ENCODE measurements at places on chromosomes 12 and 14.

- no peak for DNase-seq
Measured at GRCh38 chr12:80837342-80837978, 100.3 kb downstream of the LIN7A start.

GRCh38 chr12:73599268-73599667 is 938.4 kb upstream of the ATXN7L3B start:
- DNase-seq: no peak

DNA sequence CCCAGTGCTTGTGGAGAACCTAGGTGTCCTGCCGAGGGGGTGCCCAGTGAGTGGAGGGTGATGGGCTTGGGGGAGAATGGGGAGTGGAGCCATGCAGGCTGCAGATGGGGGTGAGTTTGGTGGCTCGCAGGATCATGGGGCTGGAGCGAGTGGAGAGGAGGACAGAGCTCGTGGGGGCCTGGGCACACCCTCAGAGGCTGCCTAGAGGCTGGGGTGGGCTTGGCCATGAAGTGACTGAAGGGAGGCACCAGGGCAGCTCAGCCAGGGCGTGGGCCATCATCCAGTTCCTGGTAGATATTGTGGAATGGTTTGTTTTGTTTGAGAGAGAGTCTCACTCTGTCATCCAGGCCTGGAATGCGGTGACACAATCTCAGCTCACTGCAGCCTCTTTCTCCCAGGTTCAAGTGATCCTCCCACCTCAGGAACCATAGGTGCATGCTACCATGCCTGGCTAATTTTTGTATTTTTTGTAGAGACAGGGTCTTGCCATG is 43.4 kb upstream of the AMN start:
- no peak for DNase-seq

DNA sequence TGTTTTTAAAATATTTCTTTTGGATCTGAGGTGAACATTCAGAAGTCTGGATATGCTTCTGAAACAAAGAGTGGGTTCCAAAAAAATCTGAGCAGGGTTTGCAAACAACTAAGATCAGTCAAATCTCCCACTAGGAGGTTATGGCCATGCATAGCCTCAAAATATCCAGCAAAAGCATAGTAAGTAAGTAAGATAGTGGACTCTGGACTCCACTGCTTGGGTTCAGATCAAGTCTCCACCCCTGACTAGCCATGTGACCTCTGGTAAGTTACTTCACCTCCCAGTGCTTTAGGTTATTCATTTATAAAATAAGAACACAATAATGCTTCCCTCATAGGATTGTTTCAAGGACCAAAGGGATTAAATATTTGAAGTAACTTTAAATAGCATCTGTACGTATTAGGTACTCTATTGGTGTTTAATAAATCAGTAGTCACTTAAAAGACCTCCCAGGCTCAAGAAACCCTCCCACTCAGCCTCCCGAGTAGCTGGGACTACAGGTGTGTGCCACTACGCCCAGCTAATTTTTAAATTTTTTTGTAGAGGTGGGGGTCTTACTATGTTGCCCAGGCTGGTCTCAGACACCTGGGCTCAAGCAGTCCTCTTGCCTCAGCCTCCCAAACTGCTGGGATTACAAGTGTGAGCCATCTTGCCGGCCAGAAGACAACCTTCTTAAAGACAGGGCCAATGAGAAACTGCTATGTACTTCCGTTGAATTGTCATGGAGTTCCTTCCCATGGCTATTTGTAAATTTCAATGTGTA is 95.7 kb upstream of the SOX5 start:
- no peak for DNase-seq

DNA sequence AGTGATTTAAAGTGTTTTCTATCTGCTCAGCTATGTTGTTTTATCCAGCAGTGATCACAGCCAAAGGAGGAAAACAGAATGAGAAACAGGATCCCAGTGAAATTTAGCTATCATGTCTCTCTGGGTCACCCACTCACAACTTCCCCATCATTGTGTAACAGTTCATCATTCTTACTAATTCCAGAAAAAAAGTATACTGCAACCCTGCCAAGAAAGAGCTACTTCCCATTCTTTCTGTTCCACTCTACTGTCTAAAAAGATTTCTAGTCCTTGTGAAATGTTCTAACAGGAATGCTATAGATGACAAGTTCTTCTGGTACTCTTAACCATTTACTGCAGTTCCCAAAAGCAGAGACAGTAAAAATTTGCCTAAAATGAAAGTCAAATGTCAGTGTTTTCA is 39.2 kb upstream of the CD163 start:
- DNase-seq: no peak

DNA sequence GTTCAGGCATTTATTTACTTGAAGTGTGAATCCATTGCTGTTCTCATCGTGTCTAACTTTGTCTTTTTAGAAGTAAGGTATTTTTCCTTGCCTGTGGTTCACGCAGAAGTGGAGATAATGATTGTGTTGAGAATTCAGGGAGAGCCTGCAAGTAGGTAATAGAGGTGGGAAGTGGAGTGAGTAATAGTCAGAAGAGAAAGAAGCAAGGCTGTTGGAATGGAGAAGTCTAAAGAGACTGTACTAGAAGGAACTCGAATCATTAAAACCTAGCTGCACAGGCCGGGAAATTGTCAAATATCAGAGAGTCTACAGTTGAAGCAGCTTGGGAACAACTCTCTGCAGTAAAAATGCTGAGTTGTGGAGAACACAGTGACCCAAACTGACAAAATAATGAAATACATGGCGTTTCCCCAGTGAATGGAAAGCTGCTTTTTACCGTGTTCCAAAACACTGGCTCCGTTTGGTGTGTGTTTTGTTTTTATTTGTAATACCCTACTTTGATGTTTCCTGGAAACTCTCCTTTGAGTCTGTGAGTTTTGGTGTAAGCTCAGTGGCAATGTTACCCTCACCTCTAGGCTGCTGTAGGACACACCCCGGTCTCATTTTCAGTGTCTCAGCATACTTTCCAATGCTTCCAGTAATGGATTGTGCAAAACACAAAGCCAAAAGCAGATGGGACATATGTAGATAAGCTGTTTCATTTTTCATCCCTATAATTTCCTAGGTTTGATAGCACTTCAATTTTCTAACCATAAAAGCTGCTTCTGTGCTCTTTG is 146.6 kb downstream of the CRADD start:
- DNase-seq: no peak

DNA sequence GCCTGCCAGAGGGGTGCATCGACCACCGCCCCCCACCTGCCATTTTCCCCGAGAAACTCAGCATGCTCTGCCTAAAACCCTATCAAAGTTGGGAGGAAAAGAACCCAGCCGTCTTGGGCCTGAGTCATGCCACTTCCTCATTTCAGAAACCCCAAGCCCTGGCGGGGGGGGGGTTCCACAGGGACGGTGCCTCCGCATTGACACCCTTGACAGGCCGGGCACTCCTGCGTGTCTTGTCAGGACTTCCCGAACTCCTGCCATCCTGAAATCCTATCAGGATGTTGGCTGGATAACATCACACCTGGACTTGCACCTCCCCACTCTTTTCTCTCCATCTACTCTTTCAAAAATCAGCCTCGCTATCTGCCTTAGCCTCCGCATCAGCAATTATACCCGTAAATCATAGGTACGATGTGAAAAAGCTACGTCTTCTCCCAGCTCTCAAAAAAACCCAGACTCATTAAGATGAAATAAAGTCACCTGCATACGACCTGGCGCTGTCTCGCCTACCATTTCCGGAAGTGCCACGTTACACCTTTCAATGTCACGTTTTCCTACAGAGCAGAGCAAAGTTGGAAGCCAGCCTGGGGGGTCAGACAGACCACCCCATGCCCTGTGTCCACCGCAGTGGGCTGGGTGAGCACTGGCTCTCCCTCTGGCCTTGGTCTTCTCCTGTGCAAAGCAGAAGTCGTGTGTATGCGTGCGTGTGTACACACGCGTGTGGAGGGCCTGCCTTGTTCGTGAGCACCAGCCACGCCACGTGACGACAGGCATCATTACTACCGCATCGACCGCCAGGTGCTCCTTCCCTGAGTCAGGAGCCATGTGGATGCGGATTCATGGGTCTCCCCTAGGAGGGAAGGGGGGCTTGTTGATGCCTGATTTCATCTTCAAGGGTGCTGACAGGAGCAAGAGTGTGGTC is 96.7 kb downstream of the RFLNA start:
- DNase-seq: no peak

DNA sequence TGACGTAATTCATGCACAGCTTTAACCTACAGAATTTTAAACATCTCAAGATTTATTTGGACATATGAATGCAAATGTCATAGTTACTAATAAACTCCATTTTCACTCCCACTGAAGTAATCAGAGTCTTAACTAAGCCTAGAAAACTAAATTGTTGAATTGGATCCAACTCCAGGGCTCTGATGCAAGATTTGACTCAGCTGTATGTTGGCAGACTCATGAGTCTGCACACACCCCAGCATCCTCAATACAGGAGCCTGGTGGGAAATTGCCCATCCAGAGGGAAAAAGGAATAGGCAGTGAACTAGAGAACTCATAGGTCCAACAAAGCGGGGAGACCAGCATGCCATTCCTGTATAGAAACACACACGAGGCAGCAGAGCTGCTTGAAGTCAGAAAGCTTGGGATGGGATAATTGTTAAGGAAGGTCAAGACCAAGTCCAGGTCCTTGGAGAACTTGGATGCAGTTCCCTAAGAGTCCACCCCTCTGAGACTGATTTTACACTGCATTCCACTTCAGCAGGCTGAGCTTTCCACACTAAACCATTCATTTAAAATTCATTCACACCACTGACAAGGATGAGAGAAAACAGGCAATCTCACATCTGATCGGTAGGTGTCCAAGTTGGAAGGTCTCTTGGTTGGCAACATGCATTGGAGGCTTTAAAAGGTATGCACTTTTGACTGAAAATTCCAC is 14.4 kb downstream of the TMTC1 start:
- DNase-seq: no peak

DNA sequence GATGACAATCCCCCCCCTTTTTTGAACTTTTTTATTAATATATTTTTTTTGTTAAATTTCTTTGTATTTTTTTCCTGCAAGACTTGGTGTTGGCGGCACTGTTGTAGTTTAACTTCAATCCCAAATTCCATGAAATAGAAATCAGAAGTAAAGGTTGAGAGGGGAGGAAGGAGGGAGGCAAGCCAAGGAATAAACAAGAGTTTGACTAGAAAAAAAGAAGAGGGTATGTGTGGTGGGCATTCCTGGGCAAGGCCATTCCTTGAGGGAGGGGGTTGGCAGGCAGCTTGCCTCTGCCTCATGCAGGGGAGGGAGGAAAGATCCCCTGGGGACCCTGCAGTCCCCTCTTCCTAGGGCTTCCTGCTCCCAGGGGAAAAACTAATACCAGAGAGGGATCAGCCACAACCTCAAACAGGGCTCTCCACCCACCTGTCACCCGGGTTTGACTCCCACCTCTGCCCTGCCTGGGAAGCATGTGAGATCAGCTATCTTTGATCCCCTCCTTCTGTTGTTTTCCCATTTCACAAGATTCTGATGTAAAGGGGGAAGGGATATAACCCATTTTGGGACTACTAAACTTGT is 519 bp upstream of the AP1G2 start:
- no peak for DNase-seq

DNA sequence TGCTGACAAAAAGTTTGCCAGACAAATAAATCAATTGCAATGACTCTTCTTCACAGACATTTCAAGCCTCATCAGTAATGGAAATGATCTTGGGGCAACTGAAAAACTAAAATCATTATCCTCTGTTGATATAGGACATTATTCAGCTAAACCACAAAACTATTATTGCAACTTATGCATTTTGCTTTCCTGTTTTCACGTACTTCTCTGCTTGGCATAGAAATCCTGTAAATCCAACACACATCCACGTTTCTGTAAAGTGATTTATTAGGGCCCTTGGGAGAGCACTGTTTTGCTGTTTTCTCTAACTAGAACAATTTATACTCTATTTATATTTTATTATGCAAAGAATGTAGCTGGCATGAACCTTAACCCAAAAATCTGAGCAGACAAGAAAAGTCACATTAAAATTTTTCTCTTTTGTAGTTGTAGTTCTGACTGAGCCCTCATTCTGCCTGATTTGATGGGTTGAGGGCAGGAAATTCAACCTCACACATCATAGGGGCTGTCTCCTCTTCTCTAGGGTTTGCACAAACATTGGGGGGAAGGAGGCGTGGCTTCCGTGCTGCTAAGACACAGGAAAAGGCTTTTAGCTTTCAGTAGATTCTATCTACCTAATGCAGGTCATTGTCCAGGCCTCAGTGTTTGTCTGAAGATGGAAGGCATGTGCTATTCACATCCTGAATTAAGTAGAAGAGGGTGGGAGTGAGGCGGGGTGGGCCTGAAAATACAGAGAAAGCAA is 11.5 kb upstream of the NUP107 start:
- no peak for DNase-seq

GRCh38 chr12:1796515-1797010 is 23.8 kb upstream of the LRTM2 start:
- no peak for DNase-seq

DNA sequence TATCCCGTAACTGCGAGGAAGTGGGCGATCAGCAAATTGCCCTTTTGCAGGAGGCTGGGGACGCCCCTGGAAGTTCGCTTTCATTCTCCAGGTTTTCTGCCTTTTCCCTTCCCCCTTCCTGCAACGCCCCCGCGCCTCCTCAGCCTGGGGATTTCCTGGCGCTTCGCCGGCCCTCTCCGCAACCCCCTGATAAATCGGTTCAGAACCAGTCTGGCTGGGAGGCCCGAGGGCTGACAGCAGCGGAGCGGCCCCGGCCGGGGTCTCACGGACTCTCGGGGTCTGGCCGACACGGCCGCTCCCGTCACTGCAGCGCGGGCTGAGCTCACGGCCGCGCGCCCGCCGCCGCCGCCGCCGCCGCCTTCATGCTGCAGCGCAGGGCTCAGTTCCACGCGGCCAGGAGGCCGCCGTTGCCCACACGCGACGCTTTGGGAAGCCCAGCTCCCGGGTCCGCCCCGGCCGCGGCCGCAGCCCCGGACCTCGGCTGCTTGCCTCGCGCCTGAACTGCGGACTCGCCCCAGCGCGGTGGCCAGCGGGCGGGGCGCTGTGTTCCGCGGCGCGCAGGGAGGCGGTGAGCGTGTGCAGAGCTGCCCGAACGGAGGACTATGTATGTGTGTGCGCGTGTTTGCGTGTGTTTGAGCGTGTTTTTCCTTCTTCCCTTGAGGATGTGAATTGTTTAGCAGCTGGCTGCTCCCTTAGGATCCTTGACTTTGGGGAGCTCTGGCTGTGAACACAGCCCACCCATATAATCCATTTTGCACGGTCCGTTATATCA is at the start of gene LRFN5:
Gene LRFN5, plus strand, starts transcription at position 345 of the 772 bp plus-strand sequence.
- DNase-seq: no peak

- DNase-seq: no peak
Measured at GRCh38 chr12:94767956-94768355, 117.6 kb upstream of the TMCC3 start.

DNA sequence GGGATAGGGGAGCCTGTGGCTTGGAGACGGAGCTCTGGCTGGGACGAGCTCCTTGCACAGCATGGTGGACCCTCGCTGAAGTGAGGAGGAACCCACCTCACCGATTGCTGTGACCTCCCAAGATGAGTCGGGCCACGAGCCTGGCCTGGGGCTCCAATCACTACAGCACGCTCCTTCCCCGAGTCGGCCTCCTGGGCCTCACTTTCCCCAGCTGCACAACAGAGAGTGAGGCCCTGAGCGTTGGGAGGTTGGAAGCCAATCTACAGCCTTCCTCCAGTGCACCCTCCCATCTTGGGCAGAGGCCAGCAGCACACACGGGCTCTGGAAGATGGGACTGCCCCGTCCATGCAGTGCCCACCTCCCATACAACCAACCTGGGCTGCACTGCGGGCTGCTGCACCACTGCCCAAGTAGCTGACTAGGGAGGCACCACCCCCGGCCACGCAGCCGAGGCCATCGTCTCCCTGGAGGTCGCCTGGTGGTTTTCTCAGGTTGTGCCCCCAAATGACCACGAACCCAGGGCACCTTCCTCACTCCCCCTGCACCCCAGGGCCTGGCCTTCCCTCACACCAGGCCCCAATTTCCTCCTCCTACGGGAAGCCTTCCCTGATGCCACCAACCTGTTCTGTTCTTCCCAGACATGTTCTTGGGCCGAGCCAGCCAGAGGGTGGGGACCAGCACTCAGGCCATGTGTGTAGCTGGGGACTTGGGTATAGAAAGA is 152.3 kb upstream of the C14orf180 start:
- no peak for DNase-seq
